ENCODE measurements at places on chromosomes 3 and 15.

- no peak for DNase-seq
Observed at GRCh38 chr3:61452535-61453090, 108.8 kb upstream of the PTPRG start.

- DNase-seq: no peak
Observed at GRCh38 chr15:100923076-100923475, 3.9 kb downstream of the LRRK1 start.

DNA sequence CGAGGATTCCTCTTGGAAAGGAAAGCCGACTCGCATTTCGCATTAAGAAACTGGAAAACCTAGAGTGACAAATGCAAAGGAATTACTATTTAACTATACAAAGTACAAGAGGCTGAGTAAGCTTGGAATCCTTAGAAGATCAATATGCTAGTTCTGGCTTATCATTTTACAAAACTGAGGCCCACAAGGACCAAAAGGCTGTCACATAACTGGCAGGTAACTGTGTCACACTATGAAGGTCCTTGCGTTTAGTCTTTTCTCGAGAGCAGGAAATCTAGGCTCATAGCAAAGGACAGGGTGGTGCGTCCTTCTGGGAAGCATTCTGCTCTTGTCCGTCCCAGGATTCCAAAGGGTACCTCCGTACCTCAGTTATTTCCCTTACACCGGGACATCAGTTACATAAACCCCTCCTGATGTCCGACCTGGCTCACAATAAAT lies 629 bp downstream of the RPL24 start:
- no peak for DNase-seq

DNA sequence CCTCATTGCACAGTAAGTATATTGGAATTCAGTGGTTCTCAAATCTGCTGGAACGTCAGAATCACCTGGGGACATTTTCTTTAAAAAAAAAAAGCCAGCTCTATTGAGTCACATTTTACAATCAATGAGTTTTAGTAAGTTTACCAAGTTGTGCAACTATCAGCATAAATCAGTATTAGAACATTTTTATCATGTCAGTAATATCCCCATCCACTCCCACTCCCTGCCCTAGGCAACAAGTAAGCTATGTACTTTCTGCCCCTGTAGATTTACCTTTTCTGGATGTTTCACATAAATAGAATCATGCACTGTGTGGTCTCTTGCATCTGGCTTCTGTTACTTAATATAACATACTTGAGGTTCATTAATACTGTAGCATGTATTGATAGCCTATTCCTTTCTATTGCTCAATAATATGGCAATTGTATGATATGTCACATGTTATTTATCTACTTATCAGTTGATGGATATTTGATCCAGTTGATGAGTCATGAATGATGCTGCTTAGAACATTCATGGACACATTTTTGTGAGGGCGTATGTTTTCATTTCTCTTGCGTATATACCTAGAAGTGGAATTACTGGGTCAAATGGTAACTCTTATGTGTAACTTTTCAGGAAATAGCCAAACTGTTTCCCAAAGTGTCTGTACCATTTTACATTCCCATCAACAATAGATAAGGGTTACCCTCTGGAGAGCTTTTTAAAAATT lies 180.5 kb downstream of the THSD4 start:
- no peak for DNase-seq

- no peak for DNase-seq
Observed at GRCh38 chr3:61862614-61863289, 301.4 kb downstream of the PTPRG start.

- DNase-seq: no peak
Observed at GRCh38 chr3:50649451-50649931, 25.2 kb upstream of the DOCK3 start.

GRCh38 chr3:159813822-159814531 lies 174.7 kb upstream of the IL12A start:
- no peak for DNase-seq

DNA sequence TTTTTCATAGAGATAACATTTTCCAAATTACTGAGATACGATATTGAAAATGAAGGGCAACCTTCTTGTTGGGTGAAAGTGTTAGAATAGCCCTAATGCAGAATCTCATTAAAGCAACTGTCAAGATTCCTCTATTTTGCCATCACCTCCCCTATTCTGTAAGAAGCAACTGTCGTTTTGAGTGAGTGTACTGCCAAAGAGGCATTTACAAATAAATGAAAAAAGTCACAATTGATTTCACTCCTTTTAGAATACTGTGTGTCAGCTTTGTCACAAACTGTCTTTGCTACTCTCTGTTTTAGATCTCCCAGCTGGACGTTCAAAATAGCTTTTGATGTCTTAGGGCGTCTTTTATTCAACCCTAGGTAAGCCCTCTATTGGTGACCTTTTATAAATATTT lies 322.8 kb upstream of the NAALADL2 start:
- no peak for DNase-seq

Data from nephron progenitor cell (in vitro differentiated cells).